Regular cardiac myocyte (primary cell): ENCODE measurements at places on chromosomes 1 and 21. TPM values are rescaled to one million over a fixed set of nuclear protein-coding genes. Genes with fewer than 3 reads are reported as not detected.

IL24 gene
- 1.7 and 3.7 TPM in 2 replicates for total RNA-seq

OR2L13 gene
- total RNA-seq = under 0.01 TPM in 1 of 2 replicates, not detected in the other

KLF17 gene
- under 0.01 and 0.19 TPM in 2 replicates for total RNA-seq

CD1B gene
- not detected in 2 replicates for total RNA-seq

CRYAA gene
- not detected in 2 replicates for total RNA-seq

DCST1 gene
- total RNA-seq = not detected in 2 replicates

HPCAL4 gene
- under 0.01 TPM in 1 of 2 replicates, not detected in the other for total RNA-seq

AGRN gene
- total RNA-seq = 25.9 and 49.3 TPM in 2 replicates

SORT1 gene
- 7.3 and 24.2 TPM in 2 replicates for total RNA-seq

CD48 gene
- not detected in 2 replicates for total RNA-seq

TRIM46 gene
- 1.5 and 2.5 TPM in 2 replicates for total RNA-seq

PLA2G2A gene
- total RNA-seq = not detected in 2 replicates

PTGFRN gene
- 31.4 and 74.1 TPM in 2 replicates for total RNA-seq

LCE6A gene
- not detected in 2 replicates for total RNA-seq

PATJ gene
- 2.3 and 7.9 TPM in 2 replicates for total RNA-seq

CD53 gene
- total RNA-seq = not detected in 2 replicates

MCOLN3 gene
- under 0.01 and 0.28 TPM in 2 replicates for total RNA-seq

DAB1 gene
- 0.28 TPM in 1 of 2 replicates, not detected in the other for total RNA-seq

LAD1 gene
- total RNA-seq = under 0.01 and 0.19 TPM in 2 replicates

CASQ2 gene
- under 0.01 and 1.4 TPM in 2 replicates for total RNA-seq
